ENCODE measurements at places on chromosomes 12 and 14. TPM values are rescaled to one million over a fixed set of nuclear protein-coding genes. Genes with fewer than 3 reads are reported as not detected.

The KLRD1 gene
- 0.81 TPM for total RNA-seq

The CEP290 gene
- total RNA-seq: 13.6 TPM

The TSPAN8 gene
- not detected for total RNA-seq

The ADCY6 gene
- total RNA-seq: 0.05 TPM

The LHX5 gene
- total RNA-seq: not detected

The PTGDR gene
- total RNA-seq: not detected

The NELL2 gene
- total RNA-seq: 61.9 TPM

The IFNG-AS1 gene
- 1.2 TPM for total RNA-seq

The VWF gene
- not detected for total RNA-seq

The SLC7A7 gene
- total RNA-seq: 1.1 TPM

The ADAM20 gene
- total RNA-seq: 0.47 TPM

The E2F7 gene
- total RNA-seq: 9.9 TPM

The CCDC177 gene
- total RNA-seq: not detected

The RNU4-1 gene
- 685 TPM for total RNA-seq

The CLEC1B gene
- total RNA-seq: not detected

The OR11H12 gene
- total RNA-seq: not detected

The RHOJ gene
- total RNA-seq: not detected

The KRT83 gene
- not detected for total RNA-seq

The KLRF1 gene
- not detected for total RNA-seq

The ANKRD13A gene
- 31.5 TPM for total RNA-seq

The ACOT4 gene
- total RNA-seq: 1.4 TPM

The PLEK2 gene
- 3.2 TPM for total RNA-seq

The MRPL52 gene
- 170 TPM for total RNA-seq

The PMEL gene
- 1.5 TPM for total RNA-seq

The LRRK2 gene
- total RNA-seq: not detected

The SYCP3 gene
- total RNA-seq: not detected

The EXOC3L4 gene
- total RNA-seq: not detected

The B4GALNT1 gene
- 1.8 TPM for total RNA-seq

The TSPAN19 gene
- total RNA-seq: not detected

The FOXN3 gene
- 65.0 TPM for total RNA-seq

The C3AR1 gene
- total RNA-seq: 0.25 TPM

The CCDC196 gene
- total RNA-seq: not detected

The ITGA7 gene
- 3.9 TPM for total RNA-seq

The ANG gene
- 0.27 TPM for total RNA-seq

The CMA1 gene
- total RNA-seq: 1.2 TPM

The RBM25 gene
- total RNA-seq: 86.3 TPM

The GPRC5D gene
- total RNA-seq: not detected

The MANSC4 gene
- total RNA-seq: not detected

The XPOT gene
- 236 TPM for total RNA-seq

Data from activated naive CD4-positive, alpha-beta T cell treated with anti-CD3 and anti-CD28 coated beads for 36 hours (primary cell).